ENCODE measurements at places on chromosomes 16 and 17.

DNA sequence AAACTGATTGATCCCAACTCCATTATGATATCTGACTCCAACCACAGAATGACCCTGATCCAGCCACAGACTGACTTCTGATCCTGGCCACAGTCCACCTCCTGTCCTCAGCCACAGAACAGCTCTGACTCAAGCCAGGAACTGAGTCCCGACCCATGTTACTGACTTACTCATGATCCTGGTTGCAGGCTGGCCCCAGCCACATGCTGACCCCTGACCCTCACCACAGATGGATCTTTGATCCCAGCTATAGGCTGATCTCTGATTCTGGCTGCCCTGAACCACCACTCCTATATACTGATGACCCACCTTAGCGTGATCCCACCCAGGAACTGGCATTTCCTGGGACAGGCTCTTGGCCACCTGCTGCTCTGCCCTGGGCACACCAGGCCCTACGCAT lies 32.2 kb upstream of the IL21R start:
- no peak for DNase-seq

GRCh38 chr16:49054606-49055005 lies 227.0 kb downstream of the CBLN1 start:
- DNase-seq: no peak

GRCh38 chr17:38731526-38732294 lies 1.6 kb downstream of the CISD3 start:
- peak; percentile 19 for DNase-seq

DNA sequence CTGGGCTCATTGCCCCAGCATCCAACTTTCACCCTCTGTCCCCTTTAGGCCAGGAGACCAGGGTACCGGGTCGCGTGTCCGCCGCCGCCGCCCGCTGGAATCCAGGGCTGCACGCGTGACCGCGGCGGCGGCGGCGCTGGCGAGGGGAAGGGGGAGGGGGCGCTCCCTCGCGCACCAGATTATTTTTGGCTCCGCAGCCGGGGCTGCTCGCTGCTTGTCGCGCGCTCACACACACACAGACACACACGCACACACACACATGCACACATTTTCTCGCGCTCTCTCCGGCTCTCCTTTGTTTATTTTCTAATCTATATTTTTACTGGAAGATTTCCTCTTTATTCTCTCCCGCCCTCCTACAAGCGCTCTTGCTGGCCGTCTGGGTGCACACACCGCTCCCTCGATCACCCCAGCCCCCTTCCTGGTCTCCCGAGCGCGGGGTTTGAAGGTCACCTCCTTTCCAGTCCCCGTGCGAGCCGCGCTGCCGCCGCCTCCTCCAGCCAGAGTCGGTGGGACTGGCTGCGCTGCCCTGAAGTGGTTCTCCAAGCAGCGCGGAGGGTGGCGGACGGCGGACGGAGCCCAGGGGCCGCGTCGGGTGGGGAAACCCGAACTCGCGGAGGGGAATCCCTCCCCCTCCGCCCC lies 921.4 kb upstream of the EEF2KMT start:
- no peak for DNase-seq

GRCh38 chr17:56597495-56597990 lies 4.0 kb downstream of the NOG start:
- no peak for DNase-seq

DNA sequence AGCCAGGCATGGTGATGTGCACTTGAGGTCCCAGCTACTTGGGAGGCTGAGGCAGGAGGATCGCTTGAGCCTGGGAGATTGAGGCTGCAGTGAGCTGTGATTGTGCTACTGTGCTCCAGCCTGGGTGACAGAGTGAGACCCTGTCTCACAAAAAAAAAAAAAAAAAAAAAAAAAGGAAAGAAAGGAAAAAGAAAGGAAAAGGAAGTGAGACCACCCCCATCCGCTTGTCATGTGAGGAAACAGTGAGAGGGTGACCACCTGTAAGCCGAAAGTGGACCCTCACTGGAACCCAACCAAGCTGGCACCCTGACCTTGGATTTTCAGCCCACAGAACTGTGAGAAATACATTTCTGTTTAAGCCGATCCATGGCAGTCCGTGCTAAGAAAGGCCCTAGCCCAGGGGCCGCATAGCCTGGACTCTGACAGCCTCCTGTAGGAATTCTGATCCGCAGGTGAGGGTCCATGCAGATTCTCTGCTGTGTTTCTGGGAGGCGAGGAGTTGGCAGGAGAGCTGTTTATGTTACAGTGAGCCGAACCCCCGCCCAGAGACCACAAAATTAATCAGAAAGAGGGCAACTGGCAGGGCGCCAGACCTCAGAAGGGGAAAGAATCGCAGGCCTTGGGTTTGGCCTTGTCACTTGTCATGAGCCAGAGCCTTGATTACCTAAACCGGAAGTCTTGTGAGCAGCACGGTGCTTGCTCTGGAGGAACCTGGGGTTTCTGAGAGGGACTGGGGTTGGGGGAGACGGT lies 945 bp downstream of the SGSH start:
- peak; percentile 99 for DNase-seq

- no peak for DNase-seq
Measured at GRCh38 chr17:69457603-69458002, 43.1 kb downstream of the MAP2K6 start.

GRCh38 chr16:84603140-84603816 lies 14.6 kb downstream of the COTL1 start:
- peak; percentile 94 for DNase-seq

DNA sequence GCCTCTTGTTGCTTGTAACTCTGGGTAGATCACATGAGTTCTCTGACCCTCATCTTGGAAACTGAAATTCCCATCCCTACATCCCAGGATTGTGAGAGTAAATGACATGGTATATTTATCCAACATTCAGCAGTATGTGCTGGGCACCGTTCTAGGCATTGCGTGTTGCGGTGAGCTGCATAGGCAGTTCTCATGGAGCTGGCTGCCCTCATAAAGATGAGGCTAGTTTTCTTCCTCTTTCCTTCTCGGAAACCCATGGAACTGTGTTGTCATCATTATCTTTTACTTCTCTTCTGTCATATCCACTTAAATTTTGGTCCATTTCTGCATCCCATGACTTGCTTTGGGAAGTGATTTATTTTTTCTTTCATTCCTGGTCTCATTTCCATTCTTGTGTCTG lies 17.2 kb downstream of the CMIP start:
- peak; percentile 80 for DNase-seq

All from inflammatory macrophage (primary cell).